ENCODE measurements at places on chromosomes 1 and 21.

DNA sequence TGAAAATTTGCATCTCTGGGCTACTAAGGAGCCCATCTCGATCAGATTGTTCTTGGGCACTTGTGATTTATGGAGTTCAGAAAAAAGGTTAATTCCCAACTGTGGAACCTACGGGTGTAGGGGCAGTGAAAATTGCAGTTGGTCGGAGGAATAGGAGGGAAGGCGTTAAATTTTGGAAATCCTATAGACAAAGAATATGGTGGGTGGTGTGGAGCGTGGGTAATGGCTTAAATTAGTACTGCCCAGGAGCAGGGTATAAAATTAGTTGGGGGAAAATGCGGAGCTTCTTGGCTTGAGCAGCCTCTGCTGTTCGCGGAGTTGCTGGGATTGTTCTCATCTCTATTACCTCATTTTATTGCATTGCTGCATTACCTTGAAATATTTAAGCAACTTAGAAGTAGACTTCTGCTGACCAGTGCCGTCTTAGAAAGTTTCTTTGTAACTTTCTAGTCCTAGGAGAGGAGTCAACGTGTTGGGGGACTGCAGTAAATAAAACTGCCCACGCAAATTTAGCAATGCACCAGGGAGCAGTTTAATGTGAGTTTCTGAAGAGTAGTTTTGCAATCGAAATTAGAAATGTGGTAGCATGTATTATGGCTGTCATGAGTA, 514 bp downstream of the S1PR1 start:
- peak; percentile 20 for DNase-seq

GRCh38 chr1:54273092-54273794, 73.3 kb downstream of the MRPL37 start:
- no peak for DNase-seq

GRCh38 chr1:209062863-209063262, 520.7 kb upstream of the CAMK1G start:
- no peak for DNase-seq

- DNase-seq: peak; percentile 16
These were observed 55.0 kb upstream of the PAX7 start for GRCh38 chr1:18575620-18576019.

- DNase-seq: no peak
These were observed 301 bp upstream of the NUDT17 start for GRCh38 chr1:145845144-145845513.

GRCh38 chr1:203629507-203630082, 3.0 kb downstream of the ATP2B4 start:
- peak; percentile 61 for DNase-seq

GRCh38 chr1:192491804-192492554, 83.6 kb upstream of the RGS1 start:
- no peak for DNase-seq

GRCh38 chr1:40989066-40989465, 9.6 kb downstream of the CTPS1 start:
- no peak for DNase-seq

- DNase-seq: no peak
These were observed 17.5 kb downstream of the FUBP1 start for GRCh38 chr1:77961392-77961791.

- no peak for DNase-seq
These were observed 9.9 kb downstream of the KCNJ15 start for GRCh38 chr21:38266732-38267131.

DNA sequence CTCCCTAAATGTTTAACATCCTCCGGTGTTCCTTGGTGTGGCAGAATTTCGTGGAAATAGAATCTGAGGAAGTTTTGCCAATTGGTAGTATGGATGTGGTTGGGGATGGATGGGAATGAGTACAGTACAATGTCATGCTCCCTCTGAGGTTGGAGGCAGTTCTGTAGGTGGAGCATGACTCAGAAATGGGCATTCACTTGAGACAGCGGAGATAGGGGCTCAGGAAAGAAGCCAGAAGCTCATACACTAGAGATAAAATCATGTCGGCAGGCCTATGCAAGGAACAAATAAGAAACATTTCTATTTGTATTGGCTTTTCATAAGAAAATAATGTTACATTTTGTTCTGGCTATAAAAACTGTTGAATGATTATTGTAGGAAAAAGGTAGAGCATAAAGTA, 196.0 kb downstream of the URB2 start:
- no peak for DNase-seq

DNA sequence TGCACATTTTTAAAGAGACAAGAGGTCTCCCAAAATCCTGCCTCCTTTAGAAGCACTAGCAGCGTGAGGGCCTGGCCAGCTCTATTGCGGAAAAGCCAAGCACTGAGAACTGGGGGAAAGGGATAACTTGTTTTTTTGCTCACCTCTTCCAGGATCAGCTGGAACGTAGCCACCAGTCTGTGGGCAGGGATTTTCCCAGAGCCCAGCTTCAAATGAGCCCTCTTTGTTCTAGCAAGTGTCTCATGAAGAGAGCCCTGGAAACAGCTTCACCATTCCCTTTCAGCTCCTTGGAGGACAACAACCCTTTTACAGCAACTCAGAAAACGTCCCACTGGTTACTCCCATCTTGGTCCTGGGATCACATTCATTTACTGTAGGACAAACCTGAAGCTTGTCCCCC, 195.4 kb downstream of the LMX1A start:
- no peak for DNase-seq

All from CD4-positive, alpha-beta T cell treated with Interleukin-1 beta for 1 hour (primary cell).